HCT116 (cell line): ENCODE measurements at places on chromosomes 5 and 9. TPM values are rescaled to one million over a fixed set of nuclear protein-coding genes. Genes with fewer than 3 reads are reported as not detected.

MCTP1 gene
- total RNA-seq, result 0.44 TPM

PAPPA gene
- 0.05 TPM for total RNA-seq

GBGT1 gene
- 0.34 TPM for total RNA-seq

CFAP90 gene
- not detected for total RNA-seq

IL17B gene
- total RNA-seq, result 0.81 TPM

ST6GALNAC4 gene
- 49.4 TPM for total RNA-seq

PRLR gene
- 0.10 TPM for total RNA-seq

YIPF5 gene
- 44.5 TPM for total RNA-seq

TAF1L gene
- total RNA-seq, result not detected

PCDH12 gene
- total RNA-seq, result 0.02 TPM

LRRC19 gene
- not detected for total RNA-seq

TAF9 gene
- total RNA-seq, result 92.0 TPM

C1QTNF2 gene
- 0.15 TPM for total RNA-seq

PROB1 gene
- total RNA-seq, result 1.7 TPM

PCDHB6 gene
- not detected for total RNA-seq

IFNA21 gene
- total RNA-seq, result not detected

SPINK4 gene
- not detected for total RNA-seq

OBP2B gene
- not detected for total RNA-seq

HTR4 gene
- not detected for total RNA-seq

PAEP gene
- not detected for total RNA-seq

PCDHA5 gene
- not detected for total RNA-seq

C5orf63 gene
- 4.4 TPM for total RNA-seq

WDR31 gene
- total RNA-seq, result 5.9 TPM

MLANA gene
- not detected for total RNA-seq

UBAP1 gene
- total RNA-seq, result 30.8 TPM

LIFR gene
- 10.6 TPM for total RNA-seq

STXBP1 gene
- total RNA-seq, result 40.6 TPM
